ENCODE measurements at places on chromosomes 12 and 14. TPM values are rescaled to one million over a fixed set of nuclear protein-coding genes. Genes with fewer than 3 reads are reported as not detected.

Gene RNASE7
- total RNA-seq = 34.1 TPM

Gene TMEM106C
- 40.9 TPM for total RNA-seq

Gene IGFBP6
- total RNA-seq = 508 TPM

Gene TSHR
- 1.1 TPM for total RNA-seq

Gene WNT5B
- 3.6 TPM for total RNA-seq

Gene ERP29
- total RNA-seq = 80.9 TPM

Gene TMEM119
- 10.3 TPM for total RNA-seq

Gene NTF3
- 2.2 TPM for total RNA-seq

Gene KRT77
- 659 TPM for total RNA-seq

Gene RIPK3
- 7.0 TPM for total RNA-seq

Gene CLEC4D
- not detected for total RNA-seq

Gene PROX2
- total RNA-seq = not detected

Gene PIP4K2C
- 48.9 TPM for total RNA-seq
